ENCODE measurements at places on chromosomes 6 and 20. TPM values are rescaled to one million over a fixed set of nuclear protein-coding genes. Genes with fewer than 3 reads are reported as not detected.

DNA sequence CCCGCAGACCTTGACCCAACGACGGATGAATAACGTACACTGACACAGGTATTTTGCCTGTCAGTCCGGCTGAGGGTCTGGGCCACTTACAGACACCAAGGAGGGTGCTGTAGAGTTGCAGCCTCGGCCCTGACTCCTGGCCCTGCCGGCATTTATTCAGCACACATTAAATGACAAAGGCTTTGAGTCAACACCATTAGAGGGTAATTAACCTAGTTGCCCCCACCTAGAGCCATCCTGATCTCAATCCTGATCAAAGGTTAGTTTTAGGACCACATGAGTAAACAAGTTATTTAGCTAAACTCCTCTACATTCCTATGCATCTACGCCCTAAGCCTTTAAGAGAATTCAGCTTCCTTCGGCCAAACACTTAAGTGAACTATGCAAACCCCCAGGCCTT lies 11.9 kb upstream of the PM20D2 start:
- H3K4me3 ChIP-seq = no peak overlapping the region
- H3K4me1 ChIP-seq = no peaks in the 10 kb centered on the region
- no peak for DNase-seq
- H3K27me3 ChIP-seq = peaks cover 4% of the 10 kb centered on the region

- H3K27me3 ChIP-seq = no peaks in the 10 kb centered on the region
- no peak overlapping the region for H3K27ac ChIP-seq
- DNase-seq = no peak
- peaks cover 20% of the 10 kb centered on the region for H3K4me1 ChIP-seq
Observed at GRCh38 chr20:32456869-32457478, 98.8 kb downstream of the ASXL1 start.

- H3K4me1 ChIP-seq = peaks cover 12% of the 10 kb centered on the region
- H3K36me3 ChIP-seq = no peaks in the 10 kb centered on the region
- peaks cover 13% of the 10 kb centered on the region for H3K27me3 ChIP-seq
- H3K4me3 ChIP-seq = no peak overlapping the region
- DNase-seq = no peak
- H3K27ac ChIP-seq = no peak overlapping the region
Observed at GRCh38 chr6:33857093-33857931, 53.5 kb upstream of the MLN start.

GRCh38 chr6:85751374-85752055 lies 108.8 kb upstream of the SYNCRIP start:
- no peak for DNase-seq
- H3K36me3 ChIP-seq = no peaks in the 10 kb centered on the region
- H3K4me3 ChIP-seq = no peak overlapping the region
- H3K27me3 ChIP-seq = no peaks in the 10 kb centered on the region

DNA sequence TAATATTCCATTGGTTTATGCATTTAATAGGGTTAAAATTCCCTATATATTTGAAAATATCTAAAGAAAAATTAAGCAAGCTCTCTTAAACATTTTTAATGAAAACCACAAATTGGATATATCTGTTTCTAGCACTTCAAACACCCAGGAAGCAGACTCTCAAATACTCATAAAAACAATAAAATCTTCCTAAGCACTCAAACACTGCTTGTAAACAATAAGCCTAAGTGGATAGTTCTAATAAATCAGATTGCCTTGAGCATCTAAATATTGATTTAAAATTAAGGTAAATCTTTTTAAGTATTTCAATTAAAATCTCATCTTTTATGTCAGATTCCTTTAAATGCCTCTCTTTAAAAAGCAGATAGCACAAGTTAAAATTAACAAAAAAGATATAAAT lies 254.4 kb downstream of the KCNQ5 start:
- no peak overlapping the region for H3K27ac ChIP-seq
- no peaks in the 10 kb centered on the region for H3K36me3 ChIP-seq

DNA sequence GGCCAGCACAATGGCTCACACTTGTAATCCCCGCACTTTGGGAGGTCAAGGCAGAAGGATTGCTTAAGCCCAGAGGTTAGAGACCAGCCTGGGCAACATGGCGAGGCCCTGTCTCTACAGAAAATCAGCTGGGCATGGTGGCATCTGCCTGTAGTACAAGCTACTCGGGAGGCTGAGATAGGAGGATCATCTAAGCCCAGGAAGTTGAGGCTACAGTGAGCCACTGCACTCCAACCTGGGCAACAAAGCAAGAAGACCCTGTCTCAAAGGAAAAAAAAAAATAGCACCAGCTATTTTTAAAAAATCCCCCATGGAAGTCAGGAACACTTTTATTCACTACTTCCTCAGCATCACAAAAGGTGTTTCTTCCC lies 45.2 kb upstream of the FOXQ1 start:
- no peaks in the 10 kb centered on the region for H3K4me1 ChIP-seq
- no peaks in the 10 kb centered on the region for H3K36me3 ChIP-seq
- no peak overlapping the region for H3K4me3 ChIP-seq
- no peaks in the 10 kb centered on the region for H3K27me3 ChIP-seq
- DNase-seq = no peak

GRCh38 chr6:64644024-64644423 lies 1008.4 kb downstream of the PHF3 start:
- no peaks in the 10 kb centered on the region for H3K4me1 ChIP-seq
- no peaks in the 10 kb centered on the region for H3K36me3 ChIP-seq
- DNase-seq = no peak
- H3K27me3 ChIP-seq = no peaks in the 10 kb centered on the region
- H3K4me3 ChIP-seq = no peak overlapping the region

DNA sequence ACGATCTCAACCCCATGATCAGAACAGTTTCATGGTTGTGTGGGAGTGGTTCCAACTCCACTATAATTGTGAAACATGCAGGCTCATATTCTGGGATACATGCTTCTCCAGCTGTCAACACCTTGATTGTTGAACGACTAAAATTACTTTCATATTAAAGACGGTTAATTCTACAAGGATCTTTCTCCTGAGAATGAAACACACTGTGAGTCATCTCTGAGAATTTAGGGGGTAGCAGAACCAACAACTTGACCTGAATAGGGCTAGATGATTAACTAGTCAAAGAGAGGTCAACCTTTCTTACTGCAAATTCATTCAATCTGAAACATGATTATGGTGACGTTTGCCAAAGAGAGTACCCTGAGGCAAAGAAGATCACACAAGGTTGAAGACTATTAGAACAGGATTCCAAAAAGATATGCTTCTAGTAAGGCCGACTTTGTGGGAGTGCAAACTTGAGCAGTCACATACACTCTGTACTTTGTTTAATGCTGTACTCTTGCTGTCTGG lies 175.2 kb upstream of the CITED2 start:
- H3K27ac ChIP-seq = no peak overlapping the region
- H3K4me3 ChIP-seq = no peak overlapping the region
- H3K27me3 ChIP-seq = no peaks in the 10 kb centered on the region

DNA sequence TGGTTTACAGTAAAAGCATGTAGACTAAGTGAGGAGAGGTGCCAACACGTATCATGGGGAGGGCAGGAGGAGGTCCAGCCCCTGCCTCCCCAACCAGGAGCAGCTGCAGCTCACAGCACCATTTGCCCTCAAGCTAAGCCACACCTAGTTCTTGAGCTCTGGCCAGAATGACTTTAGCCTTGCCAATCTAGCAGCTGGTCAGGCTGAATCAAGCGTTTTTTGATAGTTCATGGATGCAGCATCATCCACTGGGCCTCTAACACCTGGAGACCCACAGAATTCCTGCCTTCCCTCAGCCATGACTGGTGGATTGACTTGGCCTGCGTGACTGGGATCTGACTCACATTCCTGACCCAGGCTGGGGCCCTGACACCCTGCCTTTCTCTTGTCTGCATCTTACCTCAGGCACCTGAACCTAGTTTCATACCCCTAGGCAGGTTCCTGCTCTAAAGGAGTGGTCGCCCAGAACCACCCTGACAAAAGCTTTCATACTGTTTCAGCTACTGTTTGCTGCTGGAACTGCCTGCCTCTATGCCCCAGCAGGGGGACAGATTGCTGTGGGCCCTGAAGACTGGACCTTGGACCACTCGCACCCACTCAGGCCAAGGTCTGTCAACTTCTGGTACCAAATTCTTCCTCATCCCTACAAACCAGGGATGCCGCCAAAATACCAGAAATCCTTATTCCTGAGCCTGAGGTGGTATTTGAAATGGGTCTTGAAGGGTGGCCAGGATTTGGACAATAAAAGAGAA lies 122.3 kb downstream of the QRSL1 start:
- H3K4me3 ChIP-seq = no peak overlapping the region
- no peak for DNase-seq
- H3K4me1 ChIP-seq = no peaks in the 10 kb centered on the region
- no peaks in the 10 kb centered on the region for H3K36me3 ChIP-seq

- no peak overlapping the region for H3K4me3 ChIP-seq
- no peaks in the 10 kb centered on the region for H3K36me3 ChIP-seq
- no peaks in the 10 kb centered on the region for H3K27me3 ChIP-seq
- DNase-seq = no peak
Observed at GRCh38 chr20:33399924-33400323, 1.4 kb downstream of the CDK5RAP1 start.

- H3K4me3 ChIP-seq = no peak overlapping the region
- no peaks in the 10 kb centered on the region for H3K4me1 ChIP-seq
- no peak overlapping the region for H3K27ac ChIP-seq
Observed at GRCh38 chr6:29227235-29227634, 56.5 kb downstream of the OR2J2 start.

DNA sequence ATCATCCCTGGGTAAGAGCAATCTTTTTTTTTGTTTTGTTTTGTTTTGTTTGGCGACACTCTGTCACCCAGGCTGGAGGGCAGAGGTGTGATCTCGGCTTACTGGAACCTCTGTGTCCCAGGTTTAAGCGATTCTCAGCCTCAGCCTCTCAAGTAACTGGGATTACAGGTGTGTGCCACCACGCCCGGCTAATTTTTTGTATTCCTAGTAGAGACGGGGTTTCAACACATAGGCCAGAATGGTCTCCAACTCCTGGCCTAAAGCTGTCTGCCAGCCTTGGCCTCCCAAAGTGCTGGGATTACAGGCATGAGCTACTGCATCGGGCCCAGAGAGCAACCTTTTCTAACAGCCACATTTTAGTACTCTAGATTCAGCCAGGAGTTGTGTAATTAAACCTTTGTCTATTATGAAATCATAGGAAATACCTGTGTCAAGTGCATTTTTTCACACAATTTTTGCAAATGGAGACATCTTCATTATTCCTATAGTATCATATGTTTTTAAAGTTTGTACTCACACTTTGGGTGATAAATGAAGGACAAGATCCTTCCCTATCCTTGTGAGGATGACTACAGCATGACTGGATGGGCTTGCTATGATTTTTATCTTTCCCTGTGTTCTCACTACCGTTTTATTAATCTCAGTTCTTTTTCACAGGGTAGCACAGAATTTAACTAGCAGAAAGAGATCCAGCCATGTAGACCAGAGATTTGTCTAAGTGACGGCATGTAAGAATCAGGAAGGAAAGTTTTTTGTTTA lies 82.6 kb downstream of the OR2B2 start:
- no peaks in the 10 kb centered on the region for H3K27me3 ChIP-seq
- no peak overlapping the region for H3K4me3 ChIP-seq
- H3K27ac ChIP-seq = peak overlapping the region; percentile 71
- no peak for DNase-seq
- H3K36me3 ChIP-seq = no peaks in the 10 kb centered on the region

GRCh38 chr6:55182016-55182650 lies 7.8 kb downstream of the HCRTR2 start:
- H3K36me3 ChIP-seq = no peaks in the 10 kb centered on the region
- H3K4me3 ChIP-seq = no peak overlapping the region
- no peak for DNase-seq

GRCh38 chr6:27136978-27137814 lies 110.3 kb upstream of the PRSS16 start:
- no peaks in the 10 kb centered on the region for H3K36me3 ChIP-seq
- no peak overlapping the region for H3K4me3 ChIP-seq
- no peaks in the 10 kb centered on the region for H3K27me3 ChIP-seq

GRCh38 chr6:164104432-164104831 lies 689.9 kb downstream of the QKI start:
- peaks cover 6% of the 10 kb centered on the region for H3K4me1 ChIP-seq
- H3K27ac ChIP-seq = no peak overlapping the region
- no peaks in the 10 kb centered on the region for H3K36me3 ChIP-seq
- H3K4me3 ChIP-seq = no peak overlapping the region

DNA sequence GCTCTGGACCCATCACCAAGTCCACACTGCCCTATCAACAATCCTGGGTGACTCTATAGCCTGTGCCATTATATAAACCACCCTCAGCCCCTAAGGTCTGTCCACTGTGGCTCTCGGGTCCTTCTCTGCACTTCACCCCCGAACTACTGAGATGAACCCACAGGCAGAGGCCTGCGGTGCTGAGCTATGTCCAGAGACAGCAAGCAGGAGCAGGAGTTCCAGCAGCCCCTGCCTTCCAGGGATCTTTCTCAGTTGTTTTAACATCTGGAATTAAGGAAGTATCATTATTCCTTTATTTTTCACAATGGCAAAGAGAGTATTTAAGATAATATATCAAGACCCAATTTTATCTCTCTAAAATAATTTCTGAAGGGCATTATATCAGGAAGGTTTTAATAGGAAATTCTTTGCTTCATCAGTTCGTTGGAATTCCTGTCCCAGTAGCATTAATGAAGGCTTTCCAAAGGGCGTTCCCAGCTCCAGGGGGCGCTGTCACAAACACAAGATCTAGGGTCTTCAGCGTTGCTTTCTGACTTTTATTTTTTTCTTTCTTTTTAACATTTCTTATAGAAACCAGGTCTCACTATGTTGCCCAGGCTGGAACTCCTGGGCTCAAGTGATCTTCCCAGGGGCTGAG lies 27.3 kb downstream of the RRBP1 start:
- H3K36me3 ChIP-seq = peaks cover 20% of the 10 kb centered on the region
- H3K4me1 ChIP-seq = peaks cover 5% of the 10 kb centered on the region
- H3K27me3 ChIP-seq = no peaks in the 10 kb centered on the region
- H3K27ac ChIP-seq = peak overlapping the region; percentile 29

GRCh38 chr6:34526241-34526972 lies 29.7 kb downstream of the SPDEF start:
- DNase-seq = no peak
- no peaks in the 10 kb centered on the region for H3K27me3 ChIP-seq
- no peak overlapping the region for H3K4me3 ChIP-seq
- no peak overlapping the region for H3K27ac ChIP-seq
- H3K36me3 ChIP-seq = no peaks in the 10 kb centered on the region

GRCh38 chr6:11021003-11021402 lies 23.1 kb downstream of the ELOVL2 start:
- H3K4me1 ChIP-seq = no peaks in the 10 kb centered on the region
- peaks cover 2% of the 10 kb centered on the region for H3K27me3 ChIP-seq
- no peak overlapping the region for H3K27ac ChIP-seq
- no peak overlapping the region for H3K4me3 ChIP-seq
- no peaks in the 10 kb centered on the region for H3K36me3 ChIP-seq

GRCh38 chr6:27332692-27333641 lies 20.9 kb upstream of the POM121L2 start:
- no peaks in the 10 kb centered on the region for H3K4me1 ChIP-seq
- no peaks in the 10 kb centered on the region for H3K36me3 ChIP-seq
- no peak overlapping the region for H3K4me3 ChIP-seq
- H3K27me3 ChIP-seq = peaks cover 1% of the 10 kb centered on the region
- DNase-seq = peak; percentile 37
- no peak overlapping the region for H3K27ac ChIP-seq

- no peaks in the 10 kb centered on the region for H3K27me3 ChIP-seq
- H3K4me3 ChIP-seq = no peak overlapping the region
- H3K4me1 ChIP-seq = no peaks in the 10 kb centered on the region
- no peak overlapping the region for H3K27ac ChIP-seq
- no peak for DNase-seq
Observed at GRCh38 chr6:10583509-10583901, 62.4 kb downstream of the GCNT2 start.

TSBP1 gene
- polyA plus RNA-seq = not detected

CPNE5 gene
- 49.4 TPM for polyA plus RNA-seq

WFDC6 gene
- not detected for polyA plus RNA-seq

DEFB124 gene
- not detected for polyA plus RNA-seq

MAS1 gene
- polyA plus RNA-seq = not detected

RHAG gene
- polyA plus RNA-seq = not detected

TSPO2 gene
- not detected for polyA plus RNA-seq

GSTA3 gene
- polyA plus RNA-seq = not detected

MOCS1 gene
- 7.3 TPM for polyA plus RNA-seq

FAM217A gene
- polyA plus RNA-seq = not detected
